ENCODE measurements at places on chromosomes 4 and X.

DNA sequence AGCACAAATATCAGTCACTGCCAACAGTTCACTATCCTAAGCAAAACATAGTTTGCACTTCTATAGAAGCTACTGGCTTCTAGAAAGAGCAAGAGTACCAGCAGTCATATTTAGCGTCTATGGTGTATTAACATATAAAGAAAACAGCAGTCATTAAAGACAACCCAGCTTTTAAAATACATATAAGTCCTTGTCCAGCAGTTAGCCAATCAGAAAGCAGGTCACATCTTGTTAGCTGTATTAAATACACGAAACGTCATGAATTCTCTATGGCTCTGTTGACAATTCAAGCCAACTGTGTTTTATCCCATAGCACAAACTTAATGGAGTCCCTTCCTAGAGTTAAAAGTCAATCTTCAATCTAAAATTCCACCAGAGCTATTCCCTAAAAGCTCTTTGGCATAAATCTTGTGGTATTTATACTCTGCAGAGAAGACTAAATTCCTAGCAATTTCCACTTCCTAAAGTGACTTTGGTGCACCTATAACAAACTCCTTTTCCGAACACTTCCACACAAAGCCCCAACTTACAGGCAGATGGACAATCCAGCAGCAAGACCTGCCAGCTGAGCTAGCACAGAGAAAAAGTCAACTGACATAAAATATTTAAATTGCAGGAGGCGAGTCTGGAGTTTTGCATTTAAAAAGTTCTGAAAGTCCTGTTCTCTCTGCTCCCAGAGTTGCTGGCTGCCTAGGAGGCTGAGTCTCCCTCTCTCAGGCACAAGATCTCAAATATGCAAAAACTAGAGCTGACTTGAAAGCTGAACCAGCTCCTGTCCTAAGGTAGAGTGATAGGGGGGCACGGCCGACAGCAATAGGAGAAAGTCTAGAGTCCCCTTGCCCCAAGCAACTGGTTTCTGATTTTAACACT lies 1.3 kb downstream of the LDB2 start:
- DNase-seq = no peak

DNA sequence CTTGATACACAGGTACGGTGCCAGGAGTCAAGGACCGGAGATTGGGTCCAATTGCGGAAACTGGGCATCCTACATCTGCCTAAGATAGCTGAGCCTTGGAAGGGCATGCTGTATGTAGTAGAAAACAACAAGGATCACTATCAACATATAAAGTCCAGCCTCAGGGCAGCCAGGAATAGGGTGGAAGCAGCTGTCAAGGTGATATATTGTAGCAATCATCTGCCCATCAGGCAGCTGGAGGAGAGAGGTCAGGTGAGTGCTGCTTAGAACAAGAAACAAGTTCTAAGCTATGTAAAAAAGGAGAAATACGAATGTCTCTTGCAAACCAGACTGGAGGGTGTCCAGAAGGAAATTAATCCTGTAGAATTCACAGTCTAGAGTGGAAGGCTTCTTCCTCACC lies 34.8 kb downstream of the KCNE5 start:
- no peak for DNase-seq

GRCh38 chrX:132059973-132060540 lies 37.0 kb downstream of the STK26 start:
- no peak for DNase-seq

- no peak for DNase-seq
These were observed 130.2 kb downstream of the AMELX start for GRCh38 chrX:11423362-11423818.

- DNase-seq = no peak
These were observed 9.5 kb downstream of the ADH4 start for GRCh38 chr4:99134586-99134985.

DNA sequence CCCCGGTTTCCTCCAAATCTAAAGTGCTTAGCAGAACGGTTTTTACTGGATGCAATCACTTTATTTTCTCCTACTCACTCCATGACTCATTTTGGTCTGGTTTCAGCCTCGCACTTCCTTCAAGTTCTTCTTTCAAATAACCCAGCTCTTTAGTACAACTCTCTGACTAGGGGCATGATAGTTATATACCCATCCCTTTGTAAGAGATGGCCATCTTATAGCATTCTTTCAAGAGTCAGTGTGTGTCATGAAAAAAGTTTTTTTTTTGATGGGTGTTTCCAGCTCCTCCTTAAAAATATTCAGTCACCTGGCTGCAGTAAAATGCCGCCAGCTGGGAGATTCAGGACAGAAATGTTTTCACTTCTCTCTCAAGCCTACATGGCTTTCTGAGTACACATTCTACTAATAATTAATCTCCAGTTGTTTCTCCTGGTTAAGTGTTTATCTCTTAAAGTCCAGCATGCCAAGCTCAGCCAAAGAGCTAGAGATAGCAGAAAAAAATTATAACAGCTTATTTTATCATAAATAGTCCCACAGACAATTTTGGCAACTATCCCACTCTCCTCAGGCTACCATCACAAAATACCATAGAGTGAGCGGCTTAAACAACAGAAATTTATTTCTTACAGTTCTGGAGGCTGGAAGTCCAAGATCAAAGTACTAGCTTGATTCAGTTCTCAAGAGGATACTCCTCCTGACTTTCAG lies 139.3 kb downstream of the GASK1B start:
- DNase-seq = no peak

- DNase-seq = no peak
These were observed 261.7 kb upstream of the FAM241A start for GRCh38 chr4:111883557-111883999.

GRCh38 chrX:109270580-109271484 lies 211.1 kb downstream of the GUCY2F start:
- DNase-seq = no peak

DNA sequence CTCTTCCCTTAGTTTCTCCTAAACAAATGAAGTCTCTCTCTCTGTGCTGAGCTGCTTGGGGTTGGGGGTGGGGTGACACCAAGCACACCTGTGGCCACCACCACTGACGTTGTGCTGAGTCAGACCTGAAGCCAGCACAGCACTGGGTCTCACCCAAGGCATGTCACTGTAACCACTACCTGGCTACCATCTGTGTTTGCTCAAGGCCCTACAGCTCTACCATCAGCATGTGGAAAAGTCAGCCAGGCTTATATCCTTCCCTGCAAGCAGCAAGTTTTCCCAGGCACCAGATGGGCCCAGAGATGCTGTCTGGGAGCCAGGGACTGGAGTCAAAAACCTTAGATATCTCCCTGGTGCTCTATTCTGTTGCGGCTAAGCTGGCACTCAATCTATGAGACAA lies 6.9 kb downstream of the CXCL10 start:
- no peak for DNase-seq

- no peak for DNase-seq
These were observed 155.6 kb downstream of the CBR4 start for GRCh38 chr4:168854350-168854921.

DNA sequence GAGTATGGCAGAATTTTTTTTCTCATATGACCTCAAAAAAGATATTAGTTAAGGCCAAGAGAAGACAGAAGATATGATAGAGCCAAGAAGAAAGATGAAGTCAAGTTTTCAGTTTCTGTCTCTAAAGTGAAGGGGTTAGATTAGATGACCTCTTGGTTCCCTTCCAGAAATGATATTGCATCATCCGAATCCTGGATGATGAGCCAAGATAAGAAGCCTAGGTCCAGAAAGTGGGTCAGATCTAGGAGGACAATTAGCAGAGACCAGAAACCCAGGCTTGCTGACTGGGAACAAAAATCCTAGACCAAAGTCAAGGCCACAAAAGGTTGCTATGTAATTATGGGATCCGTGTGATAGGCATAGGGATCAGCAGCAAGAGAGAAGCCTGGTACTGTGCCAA lies 20.2 kb downstream of the SATL1 start:
- DNase-seq = no peak

DNA sequence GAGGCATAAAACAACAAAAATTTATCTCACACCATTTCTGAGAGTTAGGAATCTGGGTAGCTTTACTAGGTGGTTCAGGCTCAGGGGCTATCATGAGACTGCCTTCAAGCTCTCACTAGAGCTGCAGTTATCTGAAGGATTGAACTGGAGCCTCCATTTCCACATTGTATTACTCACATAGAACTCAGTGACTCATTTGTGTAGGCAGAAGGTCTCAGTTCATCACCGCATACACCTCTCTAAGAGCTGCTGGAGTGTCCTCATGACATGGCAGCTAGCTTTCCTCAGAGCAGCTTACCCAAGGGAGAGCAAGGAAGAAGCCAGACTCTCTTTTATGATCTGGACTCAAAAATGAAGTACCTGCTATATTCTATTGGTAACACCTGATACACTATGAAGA lies 389.2 kb downstream of the IQCM start:
- DNase-seq = no peak

GRCh38 chrX:106510713-106511403 lies 100.9 kb upstream of the RADX start:
- no peak for DNase-seq

DNA sequence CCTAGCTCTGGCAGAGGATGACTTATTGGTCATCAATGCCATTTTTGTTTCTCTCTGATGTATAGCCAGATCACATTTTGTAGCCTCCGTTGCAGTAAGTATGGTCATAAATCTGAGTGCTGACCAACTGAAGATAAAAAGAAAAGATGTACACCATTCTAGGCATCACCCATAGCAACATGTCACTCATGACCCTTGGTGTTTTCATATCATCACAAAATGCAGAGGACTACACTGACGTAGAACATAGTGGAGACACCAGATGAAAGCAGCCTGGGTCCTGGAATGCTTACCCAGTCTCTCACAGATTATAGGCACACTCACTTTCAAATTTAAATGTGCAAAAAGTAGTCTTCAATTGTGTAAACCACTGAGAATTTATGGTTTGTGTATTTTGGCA lies 172.8 kb downstream of the PDHA2 start:
- DNase-seq = no peak

- no peak for DNase-seq
These were observed 51.7 kb downstream of the TMEM154 start for GRCh38 chr4:152628128-152628527.

GRCh38 chr4:55784747-55785146 lies 34.8 kb upstream of the EXOC1L start:
- DNase-seq = no peak

GRCh38 chr4:7194251-7195140 lies 2.2 kb downstream of the SORCS2 start:
- DNase-seq = no peak

GRCh38 chr4:171340258-171340657 lies 472.9 kb upstream of the GALNTL6 start:
- DNase-seq = no peak

DNA sequence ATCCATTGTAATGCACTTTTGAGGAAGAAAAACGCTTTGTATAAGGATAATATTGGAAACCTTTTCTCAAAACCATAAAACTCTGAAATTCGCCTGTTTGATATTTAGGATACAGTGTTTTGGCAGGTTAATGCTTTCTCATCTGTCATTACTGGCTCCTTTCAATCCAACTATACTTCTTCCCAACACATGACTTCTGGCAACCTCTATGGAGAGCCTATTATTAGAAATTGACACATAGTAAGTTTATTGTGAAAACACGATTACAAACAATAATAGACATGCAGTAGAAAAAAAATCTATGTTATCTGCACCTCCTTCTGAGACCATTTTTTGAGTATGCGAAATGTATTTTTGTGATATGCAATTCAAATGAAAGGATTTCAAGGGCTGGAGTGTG lies 4.6 kb upstream of the KLHL34 start:
- DNase-seq = no peak

- DNase-seq = no peak
These were observed 79.2 kb upstream of the ATOH1 start for GRCh38 chr4:93749292-93749761.

GRCh38 chr4:153766758-153767157 lies 6.9 kb upstream of the RNF175 start:
- DNase-seq = no peak

Data from stimulated activated CD8-positive, alpha-beta memory T cell treated with anti-CD3 and anti-CD28 coated beads, Interleukin-15, amount 100 ng/mL, for 1 hour (primary cell).